Chondrocyte (in vitro differentiated cells): ENCODE measurements at places on chromosomes 3 and 15. TPM values are rescaled to one million over a fixed set of nuclear protein-coding genes. Genes with fewer than 3 reads are reported as not detected.

The PPM1L gene
- 3.3 to 9.6 TPM (median 8.5 TPM) in 3 replicates for total RNA-seq

DNA sequence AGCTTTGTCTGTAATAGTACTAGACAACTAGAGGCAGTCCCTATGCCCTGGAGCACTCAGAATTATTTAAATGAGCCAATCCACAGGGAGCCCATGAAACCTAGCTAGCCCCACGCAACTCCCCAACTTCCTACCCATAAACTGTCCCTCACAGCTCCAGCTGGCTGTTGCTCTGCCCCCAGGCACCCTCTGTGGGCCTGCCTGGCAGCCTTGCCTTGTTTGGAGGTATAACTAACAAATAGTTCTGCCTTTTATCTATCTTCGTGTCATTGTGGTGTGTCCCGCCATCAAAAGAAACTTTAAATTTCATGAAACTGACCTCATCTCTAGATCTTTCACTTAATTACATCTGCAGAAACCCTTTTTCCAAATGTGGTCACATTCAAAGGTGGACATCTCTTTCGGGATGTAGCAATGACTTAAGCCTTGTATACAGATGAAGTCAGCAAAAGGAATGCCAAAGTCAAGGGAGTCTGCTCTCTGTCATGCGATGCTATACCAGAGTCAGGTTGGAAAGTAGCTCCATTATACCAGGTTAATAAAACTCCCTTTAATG lies 1.8 kb upstream of the RTP3 start:
- no peak overlapping the region for H3K27ac ChIP-seq
- H3K4me1 ChIP-seq: peaks cover 3% of the 10 kb centered on the region
- no peak overlapping the region for H3K4me3 ChIP-seq
- no peaks in the 10 kb centered on the region for H3K36me3 ChIP-seq
- DNase-seq: no peak

The SHC4 gene
- total RNA-seq: 35.3 to 61.8 TPM (median 35.6 TPM) in 3 replicates

The LRRC31 gene
- total RNA-seq: not detected in 3 replicates
